NCI-H1092 treated with DMSO at 0.1 percent for 48 hours (cell line): ENCODE measurements at places on chromosomes 1 and 21.

- DNase-seq: peak; percentile 0
Observed at GRCh38 chr1:69700770-69701169, 133.0 kb downstream of the LRRC7 start.

- DNase-seq: no peak
Observed at GRCh38 chr1:205271277-205271676, 43.5 kb downstream of the TMCC2 start.

DNA sequence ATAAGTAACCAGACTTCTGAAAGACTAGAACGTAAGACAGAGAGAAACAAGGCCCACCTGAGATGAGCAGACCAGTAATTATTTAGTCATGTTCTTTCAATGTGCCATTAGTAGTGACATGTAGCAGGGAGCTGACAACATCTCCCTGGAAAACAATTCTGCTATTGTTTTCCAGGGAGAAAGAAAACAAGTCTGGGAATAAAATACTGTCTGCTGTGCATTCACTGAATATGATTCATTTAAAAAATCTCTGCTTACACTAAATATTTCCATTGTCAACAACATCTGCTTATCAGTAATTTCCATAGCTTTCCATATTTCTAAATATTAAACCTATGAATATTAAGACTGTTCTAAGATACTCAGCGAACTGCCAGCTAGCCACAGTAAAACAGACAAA lies 80.0 kb downstream of the VCAM1 start:
- DNase-seq: no peak

GRCh38 chr1:29057700-29058099 lies 66.0 kb downstream of the TMEM200B start:
- DNase-seq: no peak

DNA sequence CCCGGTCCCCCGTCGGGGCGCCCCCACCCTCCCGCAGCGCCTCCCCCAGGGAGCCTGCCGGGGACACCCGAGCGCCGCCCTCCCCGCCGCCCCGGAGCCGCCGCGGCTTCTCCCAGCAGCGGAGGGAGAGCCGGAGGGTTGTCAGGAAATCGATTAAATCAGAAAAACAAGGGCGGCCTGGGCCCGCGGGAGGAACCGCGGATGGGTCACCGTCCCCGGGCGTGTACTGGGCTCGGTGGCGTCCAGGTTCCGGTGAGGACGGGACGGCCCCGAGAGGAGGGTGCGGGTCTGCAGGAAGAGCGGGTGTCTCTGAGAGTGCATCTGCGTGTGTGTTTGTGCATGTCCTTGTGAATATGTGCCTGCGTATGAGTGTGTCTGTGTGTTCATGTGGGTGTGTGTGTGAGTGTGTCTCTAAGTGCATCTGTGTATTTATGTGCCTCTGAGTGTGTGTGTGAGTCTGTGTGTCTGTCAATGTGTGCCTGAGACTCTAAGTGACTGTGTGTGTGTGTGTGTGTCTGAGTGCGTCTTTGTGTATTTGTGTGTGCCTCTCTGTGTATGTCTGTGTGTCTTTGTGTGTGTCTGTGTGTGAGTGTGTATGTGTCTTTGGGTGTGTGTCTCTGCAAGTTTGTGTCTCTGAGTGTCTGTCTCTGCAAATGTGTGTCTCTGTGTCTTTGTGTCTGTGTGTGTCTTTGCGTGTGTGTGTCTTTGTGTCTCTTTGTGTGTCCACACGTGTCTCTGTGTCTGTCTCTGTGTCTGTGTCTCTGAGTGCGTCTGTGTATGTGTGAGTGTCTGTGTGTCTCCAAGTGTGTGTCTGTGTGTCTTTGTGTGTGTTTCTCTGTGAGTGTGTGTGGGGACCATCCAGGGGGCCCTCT lies 1.1 kb downstream of the SPSB1 start:
- peak; percentile 29 for DNase-seq

DNA sequence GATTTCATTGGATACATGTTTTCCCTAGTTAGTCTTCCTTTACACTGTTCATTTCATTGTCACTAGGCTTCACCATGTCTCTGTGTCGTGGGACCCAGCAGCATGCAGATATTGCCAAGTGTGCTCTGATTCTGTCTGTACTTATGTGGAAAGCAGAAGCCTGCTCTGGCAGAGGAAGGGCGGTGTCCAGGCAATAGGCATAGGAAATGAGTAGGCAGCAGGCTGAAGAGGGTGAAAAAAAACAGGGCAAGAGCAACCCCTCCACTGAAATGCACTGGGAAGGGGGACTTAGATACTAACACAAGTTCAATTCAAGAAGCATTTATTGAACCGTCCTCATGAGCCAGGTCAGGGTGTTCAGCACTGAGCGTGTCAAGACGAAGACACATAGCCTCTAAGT lies 85.2 kb upstream of the VAV3 start:
- no peak for DNase-seq

GRCh38 chr1:60619581-60619980 lies 462.8 kb upstream of the NFIA start:
- no peak for DNase-seq

DNA sequence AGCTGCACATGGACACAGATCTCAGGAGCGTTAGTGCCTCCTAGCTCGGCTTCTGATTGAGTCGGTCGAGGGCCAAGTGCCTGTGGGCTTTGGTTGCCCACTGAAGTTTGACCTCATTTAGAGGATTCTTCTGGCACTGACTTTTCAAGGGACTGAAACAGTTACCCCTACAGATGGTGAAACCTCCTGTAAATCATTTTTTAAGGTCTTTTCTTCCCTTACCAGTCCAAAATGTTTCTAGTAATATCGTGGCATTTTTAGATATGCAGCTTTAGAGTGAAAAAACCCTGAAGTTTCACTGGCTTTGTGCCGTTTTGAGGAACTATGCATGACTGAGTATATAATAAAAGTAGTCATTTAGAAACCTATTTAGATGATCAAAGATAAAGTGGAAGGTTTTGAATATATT lies 34.7 kb upstream of the L1TD1 start:
- no peak for DNase-seq

DNA sequence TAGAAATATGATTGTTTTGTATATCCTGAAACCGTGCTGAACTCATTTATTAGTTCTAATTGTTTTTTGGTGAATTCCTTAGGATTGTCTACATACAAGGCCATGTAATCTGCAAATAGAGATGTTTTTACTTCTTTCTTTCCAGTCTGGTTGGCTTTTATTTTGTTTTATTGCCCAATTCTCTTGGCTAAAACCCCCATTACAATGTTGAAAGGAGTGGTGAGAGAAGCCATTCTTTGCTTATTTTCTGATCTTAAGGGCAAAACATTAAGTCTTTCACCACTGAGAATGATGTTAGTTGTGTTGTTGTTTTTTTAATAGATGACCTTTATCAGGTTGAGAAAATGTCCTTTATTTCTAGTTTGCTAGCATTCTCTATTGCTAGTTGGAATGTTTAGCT lies 157.3 kb downstream of the NTMT2 start:
- DNase-seq: no peak

DNA sequence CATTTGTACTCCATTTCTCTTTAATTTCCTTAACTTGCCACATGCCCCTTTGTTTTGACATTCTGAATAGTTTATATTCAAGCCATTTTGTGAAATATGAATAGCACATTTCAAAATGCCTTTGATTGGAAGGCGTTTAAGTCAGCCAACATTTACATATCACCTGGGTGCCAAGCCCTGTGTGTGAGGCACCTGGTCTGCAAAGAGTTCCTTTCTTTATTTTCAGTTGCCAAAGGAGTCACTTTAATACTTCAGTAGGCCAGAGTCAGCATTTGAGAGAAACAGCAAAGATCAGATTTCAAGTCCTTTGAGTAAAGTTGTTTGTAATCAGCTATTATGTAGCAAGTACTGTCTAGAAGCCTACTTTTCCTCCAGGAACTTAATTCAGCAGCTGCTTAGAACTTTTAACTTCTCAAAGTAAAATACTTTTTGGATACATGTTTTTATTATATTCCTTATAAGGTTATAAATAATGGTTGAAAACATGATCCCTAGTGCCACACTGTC lies 70.8 kb downstream of the DTL start:
- DNase-seq: no peak

GRCh38 chr1:234665975-234666605 lies 56.1 kb upstream of the IRF2BP2 start:
- DNase-seq: no peak

DNA sequence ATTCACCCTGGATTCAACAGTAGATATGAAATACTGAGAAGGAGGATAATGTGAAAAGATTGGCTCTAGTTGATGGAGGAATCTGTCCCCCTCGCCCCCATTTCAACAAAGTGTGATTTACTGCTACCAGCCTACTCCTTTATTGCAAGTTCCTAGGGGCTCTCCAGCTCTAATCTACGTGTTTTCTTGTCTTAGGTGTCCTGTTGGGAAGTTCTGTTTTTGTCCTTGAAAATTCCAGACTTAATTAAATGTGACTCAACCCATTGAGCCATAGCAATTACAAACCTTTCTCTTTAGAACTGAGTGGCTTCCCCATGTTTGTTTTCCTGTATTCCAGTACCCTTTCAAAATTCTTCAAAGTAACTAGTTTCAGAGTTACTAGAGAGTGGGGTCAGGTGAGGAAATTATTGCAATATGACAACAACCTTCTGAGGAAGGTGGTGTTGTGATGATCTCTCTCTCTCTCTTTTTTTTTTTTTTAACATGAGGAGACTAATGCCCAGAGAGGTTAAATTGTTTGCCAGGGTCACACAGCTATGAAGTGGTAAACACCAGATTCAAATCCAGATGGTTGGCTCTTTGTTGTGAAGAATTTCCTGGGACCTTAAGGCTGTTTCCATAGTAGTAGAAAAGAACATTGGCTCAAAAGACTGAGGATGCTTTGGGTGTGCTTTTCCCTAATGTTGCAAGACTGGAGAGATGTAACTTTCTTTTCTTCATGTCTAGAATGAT lies 3.5 kb downstream of the RGL1 start:
- no peak for DNase-seq

DNA sequence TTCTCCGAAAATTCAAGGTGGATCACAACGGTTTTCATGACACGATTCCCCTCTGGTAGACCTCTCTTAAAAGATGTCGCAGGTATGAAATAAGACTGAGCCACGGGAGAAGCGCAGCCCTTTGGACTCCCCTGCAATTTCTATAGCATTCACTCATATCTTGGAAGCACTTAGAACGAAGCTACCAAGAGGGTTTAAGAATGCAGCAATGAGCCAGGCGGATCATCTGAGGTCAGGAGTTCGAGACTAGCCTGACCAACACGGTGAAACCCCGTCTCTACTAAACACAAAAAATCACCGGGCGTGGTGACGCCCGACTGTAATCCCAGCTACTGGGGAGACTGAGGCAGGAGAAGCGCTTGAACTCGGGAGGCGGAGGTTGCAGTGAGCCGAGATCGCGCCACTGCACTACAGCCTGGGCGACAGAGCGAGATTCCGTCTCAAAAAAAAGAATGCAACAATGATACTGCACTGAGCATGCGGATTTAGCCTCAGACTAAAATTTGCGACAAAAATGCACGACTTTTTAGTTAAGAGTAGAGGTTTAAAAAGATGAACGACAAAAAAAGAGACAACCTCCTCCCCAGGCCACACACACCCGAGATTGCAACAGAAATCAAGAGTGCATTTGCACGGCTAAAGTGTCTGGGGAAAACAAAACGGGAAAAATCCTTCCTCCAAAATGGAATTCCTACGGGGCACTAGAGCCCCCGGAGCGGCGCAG lies 743 bp downstream of the TOMM20 start:
- DNase-seq: peak; percentile 47

DNA sequence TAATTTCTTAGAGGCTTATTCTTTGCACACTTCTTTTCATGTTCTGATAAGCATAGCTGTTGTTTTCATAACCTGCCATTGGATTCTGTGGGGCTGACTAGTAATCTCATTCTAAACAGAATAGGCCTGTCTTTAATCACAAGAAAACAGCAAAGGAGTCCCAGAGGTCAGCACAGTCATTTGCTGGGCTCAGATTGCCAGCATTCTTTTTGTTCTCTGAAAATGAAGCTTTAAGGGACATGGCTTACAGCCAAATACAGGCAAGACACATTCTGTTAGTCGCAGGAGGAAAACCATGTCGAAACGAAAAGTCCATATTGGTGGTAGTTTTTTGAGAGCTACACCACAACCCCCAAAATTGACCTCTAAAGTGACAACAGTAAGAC lies 75.0 kb downstream of the MRPS6 start:
- DNase-seq: no peak

GRCh38 chr1:67827688-67828087 lies 5.6 kb downstream of the GNG12 start:
- DNase-seq: no peak

GRCh38 chr1:235013512-235013911 lies 115.1 kb downstream of the TOMM20 start:
- no peak for DNase-seq

- DNase-seq: no peak
Observed at GRCh38 chr1:194570476-194570875, 1384.1 kb upstream of the B3GALT2 start.
